ENCODE measurements at places on chromosomes 1 and 21.
A peak's percentile ranks its signal among the peaks of the same experiment; 100 is the strongest.

DNA sequence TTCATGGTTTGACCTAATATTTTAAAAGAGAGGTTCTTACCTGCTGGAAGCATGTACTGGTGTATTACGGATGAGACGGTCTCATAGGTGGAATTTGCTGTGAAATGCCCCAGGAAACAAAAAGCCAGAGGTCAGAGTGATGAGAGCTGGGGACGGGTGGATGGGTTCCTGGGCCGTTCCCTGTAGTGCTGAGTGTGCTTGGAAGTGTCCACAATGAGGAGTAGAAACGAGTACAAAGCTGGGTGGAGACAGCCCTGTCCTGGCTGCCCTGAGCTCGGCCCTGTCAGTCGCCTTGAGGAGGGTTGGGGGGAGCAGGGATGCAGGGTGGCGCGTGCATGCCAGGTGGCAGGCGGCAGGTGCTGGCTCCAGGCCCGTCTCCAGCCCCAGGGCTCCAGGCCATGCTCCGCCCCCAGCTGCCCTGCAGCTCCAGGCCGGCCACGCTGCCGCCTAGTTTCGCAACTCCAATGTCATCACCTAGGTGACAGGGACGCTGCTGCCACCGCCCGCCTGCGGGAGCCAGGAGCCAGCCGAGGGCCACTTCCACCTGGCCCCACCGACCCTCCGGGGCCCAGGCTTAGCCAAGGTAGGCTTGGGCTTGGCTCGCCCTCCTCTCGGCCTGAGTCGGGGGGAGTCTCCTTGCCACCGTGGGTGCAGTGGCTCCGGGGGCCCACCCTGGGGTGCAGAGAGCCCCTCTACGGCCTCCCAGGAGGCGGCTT lies 16.4 kb downstream of the TP73 start:
- no peak for DNase-seq

- DNase-seq: peak; percentile 75
Observed at GRCh38 chr1:34924759-34925555, 4.5 kb downstream of the DLGAP3 start.

- DNase-seq: no peak
Observed at GRCh38 chr1:154786804-154787570, 83.1 kb downstream of the KCNN3 start.

- no peak for DNase-seq
Observed at GRCh38 chr1:8020032-8020431, 6.1 kb downstream of the ERRFI1 start.

All from activated CD4-positive, alpha-beta T cell treated with anti-CD3 and anti-CD28 coated beads, Interleukin-2, amount 50 U/mL, for 48 hours (primary cell).